Activated CD4-positive, alpha-beta T cell treated with anti-CD3 and anti-CD28 coated beads, Interleukin-2, amount 10 ng/mL, durations not matched to agents 24 days and 14 days (primary cell): ENCODE measurements at places on chromosomes 11 and 22.

GRCh38 chr11:120001178-120002090 is 136.5 kb downstream of the TRIM29 start:
- no peak overlapping the region for H3K27ac ChIP-seq
- peaks cover 21% of the 10 kb centered on the region for H3K27me3 ChIP-seq
- no peak for DNase-seq
- H3K36me3 ChIP-seq = no peaks in the 10 kb centered on the region
- H3K4me3 ChIP-seq = no peak overlapping the region

- no peaks in the 10 kb centered on the region for H3K36me3 ChIP-seq
- no peak overlapping the region for H3K4me3 ChIP-seq
- DNase-seq = no peak
- peaks cover 6% of the 10 kb centered on the region for H3K27me3 ChIP-seq
These were observed 136.2 kb downstream of the OSBP2 start for GRCh38 chr22:30830907-30831306.

GRCh38 chr11:121733858-121734257 is 281.1 kb upstream of the SORL1-AS1 start:
- H3K4me1 ChIP-seq = no peaks in the 10 kb centered on the region
- no peak overlapping the region for H3K27ac ChIP-seq
- peaks cover 22% of the 10 kb centered on the region for H3K27me3 ChIP-seq
- H3K36me3 ChIP-seq = no peaks in the 10 kb centered on the region
- H3K4me3 ChIP-seq = no peak overlapping the region
- no peak for DNase-seq

- no peak overlapping the region for H3K27ac ChIP-seq
- no peaks in the 10 kb centered on the region for H3K27me3 ChIP-seq
- H3K4me3 ChIP-seq = no peak overlapping the region
- peaks cover 25% of the 10 kb centered on the region for H3K36me3 ChIP-seq
- no peak for DNase-seq
These were observed 68.7 kb upstream of the GRK2 start for GRCh38 chr11:67197606-67198005.

DNA sequence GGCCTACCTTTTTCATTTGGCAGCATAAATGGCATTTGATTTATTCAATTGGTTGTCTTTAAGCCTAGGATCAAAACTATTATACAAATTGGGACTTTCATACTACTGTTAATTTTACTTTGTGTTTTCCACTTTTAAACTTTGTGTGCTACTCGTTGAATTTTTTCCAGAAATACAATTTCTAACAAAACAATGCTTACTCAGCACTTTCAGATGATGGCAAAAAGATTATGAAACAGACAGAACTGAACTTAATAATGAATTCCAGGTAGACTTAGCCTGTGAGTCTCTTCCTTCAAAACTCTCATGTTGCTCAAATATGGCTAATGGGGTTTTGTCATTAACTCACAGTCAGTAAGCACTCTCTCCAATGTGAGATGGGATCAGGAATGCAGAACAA is 26.3 kb downstream of the OR5T2 start:
- DNase-seq = no peak
- no peaks in the 10 kb centered on the region for H3K27me3 ChIP-seq
- H3K27ac ChIP-seq = no peak overlapping the region
- H3K36me3 ChIP-seq = no peaks in the 10 kb centered on the region
- no peaks in the 10 kb centered on the region for H3K4me1 ChIP-seq

DNA sequence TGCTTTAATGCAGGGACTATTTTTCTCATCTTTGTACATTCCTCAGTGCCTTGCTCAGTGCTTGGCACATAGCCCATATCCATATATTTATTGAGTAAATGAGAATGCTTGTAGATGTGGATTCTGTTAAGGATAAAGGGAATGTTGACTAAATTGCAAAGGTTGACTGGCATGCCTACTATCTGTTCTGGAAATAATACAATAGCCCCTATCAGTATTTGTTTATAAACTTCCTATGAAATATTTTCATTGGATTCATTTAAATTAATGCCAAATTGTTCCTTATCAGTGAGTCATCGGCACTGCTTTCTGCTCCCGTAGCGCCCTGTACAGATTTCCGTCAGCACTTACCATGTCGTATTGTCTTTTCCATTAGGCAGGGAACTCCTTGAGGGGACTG is 8.0 kb downstream of the RNF121 start:
- peaks cover 8% of the 10 kb centered on the region for H3K36me3 ChIP-seq
- no peak for DNase-seq
- H3K4me1 ChIP-seq = peaks cover 13% of the 10 kb centered on the region
- H3K27me3 ChIP-seq = no peaks in the 10 kb centered on the region

- H3K27me3 ChIP-seq = peaks cover 60% of the 10 kb centered on the region
- H3K36me3 ChIP-seq = no peaks in the 10 kb centered on the region
- no peak overlapping the region for H3K27ac ChIP-seq
- DNase-seq = no peak
These were observed 1.5 kb downstream of the ADAMTS8 start for GRCh38 chr11:130426837-130427341.

DNA sequence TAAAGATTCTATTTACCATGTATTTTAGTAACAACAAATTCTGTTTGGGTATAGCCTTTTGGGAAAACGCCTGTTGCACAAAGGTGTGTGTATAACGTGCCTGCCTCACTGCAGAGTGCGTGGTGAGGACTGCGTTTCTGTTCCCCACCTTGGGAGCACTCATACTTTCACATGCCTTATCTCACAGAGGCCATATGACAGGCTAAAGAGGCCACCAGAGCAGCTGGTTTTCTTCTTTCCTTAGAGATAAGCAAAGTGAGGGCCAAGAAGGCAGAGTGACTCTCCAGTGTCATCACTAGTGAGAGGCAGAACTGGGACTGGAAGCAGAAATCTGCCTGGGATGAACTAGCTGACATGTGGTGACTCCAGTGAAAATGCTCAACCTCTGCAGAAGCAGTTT is 369.2 kb upstream of the NARS2 start:
- peaks cover 11% of the 10 kb centered on the region for H3K27me3 ChIP-seq
- H3K4me3 ChIP-seq = no peak overlapping the region
- no peaks in the 10 kb centered on the region for H3K4me1 ChIP-seq
- H3K36me3 ChIP-seq = no peaks in the 10 kb centered on the region

DNA sequence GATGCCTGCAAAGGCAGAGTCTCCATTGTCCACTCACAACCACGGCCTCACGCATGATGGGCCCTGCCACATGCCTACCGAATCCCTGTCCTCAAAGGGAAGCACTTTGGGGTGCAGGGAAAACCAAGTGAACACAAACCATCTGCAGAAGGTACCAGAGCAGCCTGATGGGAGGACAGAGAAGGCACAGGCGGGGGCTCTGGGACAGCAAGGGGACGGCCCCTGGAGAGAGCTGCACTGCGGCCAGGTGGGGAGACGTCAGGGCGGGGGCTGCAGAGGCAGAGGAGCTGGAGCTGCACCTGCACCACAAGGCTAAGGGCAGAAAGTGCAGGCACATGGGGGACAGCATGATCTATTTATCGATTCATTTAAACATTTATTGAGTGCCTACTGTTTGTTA is 1056.0 kb downstream of the TBC1D22A start:
- H3K27ac ChIP-seq = no peak overlapping the region
- DNase-seq = no peak
- no peaks in the 10 kb centered on the region for H3K36me3 ChIP-seq
- H3K4me1 ChIP-seq = no peaks in the 10 kb centered on the region

- no peak for DNase-seq
- H3K4me1 ChIP-seq = peaks cover 2% of the 10 kb centered on the region
- no peak overlapping the region for H3K27ac ChIP-seq
- H3K36me3 ChIP-seq = no peaks in the 10 kb centered on the region
- no peaks in the 10 kb centered on the region for H3K27me3 ChIP-seq
- no peak overlapping the region for H3K4me3 ChIP-seq
These were observed 24.3 kb downstream of the RPL27A start for GRCh38 chr11:8706673-8707432.

DNA sequence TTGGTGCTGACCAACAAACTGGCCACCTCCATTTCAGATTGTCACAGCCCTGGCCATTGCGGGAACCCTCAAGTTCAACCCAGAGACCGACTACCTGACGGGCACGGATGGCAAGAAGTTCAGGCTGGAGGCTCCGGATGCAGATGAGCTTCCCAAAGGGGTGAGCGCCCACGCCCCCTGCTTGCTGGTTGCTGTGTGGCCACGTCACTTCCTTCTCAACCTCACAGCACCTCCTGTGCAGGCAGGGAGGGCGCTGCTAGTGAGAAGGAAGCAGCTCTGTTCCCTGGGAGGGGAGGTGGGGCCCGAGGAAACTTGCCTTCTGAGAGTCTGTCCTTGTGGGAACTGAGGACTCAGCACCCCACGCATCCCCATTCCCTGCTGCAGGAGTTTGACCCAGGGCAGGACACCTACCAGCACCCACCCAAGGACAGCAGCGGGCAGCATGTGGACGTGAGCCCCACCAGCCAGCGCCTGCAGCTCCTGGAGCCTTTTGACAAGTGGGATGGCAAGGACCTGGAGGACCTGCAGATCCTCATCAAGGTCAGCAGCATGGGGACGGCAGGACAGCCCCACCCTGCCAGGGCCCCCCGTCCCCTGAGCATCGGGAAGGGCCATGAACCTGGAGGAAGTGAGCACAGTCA is 19.3 kb downstream of the POLR3H start:
- H3K36me3 ChIP-seq = peaks cover 32% of the 10 kb centered on the region
- peak overlapping the region; percentile 60 for H3K27ac ChIP-seq
- peak; percentile 90 for DNase-seq
- H3K27me3 ChIP-seq = no peaks in the 10 kb centered on the region

DNA sequence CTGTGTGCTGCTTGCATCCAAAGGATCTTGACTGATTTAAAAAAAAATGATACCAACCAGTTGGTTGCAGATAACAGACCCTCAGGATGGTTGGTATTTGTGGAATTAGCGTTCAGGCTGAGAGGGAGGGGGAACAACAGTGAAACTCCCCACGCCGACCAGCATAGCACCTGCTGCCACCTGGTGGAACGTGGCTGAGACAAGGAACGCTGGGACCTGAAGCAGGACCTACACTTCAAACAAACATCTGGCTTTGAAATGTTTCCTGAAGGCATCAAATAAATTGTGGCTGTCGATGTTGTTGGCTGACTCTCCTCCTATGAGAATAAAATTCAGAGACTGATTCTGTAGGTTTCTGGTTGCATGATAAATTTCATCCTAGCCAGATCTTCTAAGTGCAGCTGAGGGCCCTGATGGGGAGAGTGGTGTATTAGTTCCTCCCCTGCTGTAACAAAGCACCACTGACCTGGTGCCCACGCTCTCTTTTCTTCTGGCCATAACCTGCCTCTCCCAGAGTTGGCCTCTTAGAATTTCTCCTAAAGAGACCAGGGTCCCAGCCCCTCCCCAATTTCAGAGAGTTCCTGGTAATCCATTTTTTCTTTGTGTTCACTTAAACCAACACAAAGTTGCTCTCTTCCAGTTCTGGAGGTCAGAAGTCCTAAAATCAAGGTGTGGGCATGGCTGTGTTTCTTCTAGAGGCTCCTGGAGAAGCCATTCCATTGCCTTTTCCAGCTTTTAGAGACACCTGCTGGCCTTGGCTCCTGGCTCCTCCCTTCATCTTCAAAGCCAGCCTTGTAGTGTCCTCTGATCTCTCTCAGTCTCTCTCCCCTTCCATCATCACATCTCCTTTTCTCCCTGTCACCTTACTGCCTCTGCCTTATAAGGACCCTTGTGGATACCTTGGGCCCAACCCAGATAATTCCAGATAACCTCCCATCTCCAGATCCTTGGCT is 17.3 kb downstream of the APOL2 start:
- H3K36me3 ChIP-seq = peaks cover 15% of the 10 kb centered on the region
- H3K27me3 ChIP-seq = peaks cover 25% of the 10 kb centered on the region
- peak; percentile 84 for DNase-seq
- no peak overlapping the region for H3K27ac ChIP-seq
- H3K4me1 ChIP-seq = peaks cover 7% of the 10 kb centered on the region
- H3K4me3 ChIP-seq = no peak overlapping the region

- H3K27me3 ChIP-seq = no peaks in the 10 kb centered on the region
- peak overlapping the region; percentile 44 for H3K4me3 ChIP-seq
- H3K4me1 ChIP-seq = peaks cover 57% of the 10 kb centered on the region
- H3K36me3 ChIP-seq = peaks cover 37% of the 10 kb centered on the region
These were observed 12.0 kb downstream of the KMT2A start for GRCh38 chr11:118448294-118448693.

GRCh38 chr11:117862019-117862725 is 14.3 kb downstream of the FXYD6 start:
- H3K4me3 ChIP-seq = no peak overlapping the region
- H3K36me3 ChIP-seq = no peaks in the 10 kb centered on the region
- peaks cover 4% of the 10 kb centered on the region for H3K4me1 ChIP-seq
- H3K27ac ChIP-seq = no peak overlapping the region
- peaks cover 18% of the 10 kb centered on the region for H3K27me3 ChIP-seq
